GM23248 (cell line): ENCODE measurements at places on chromosomes 1 and 21.

DNA sequence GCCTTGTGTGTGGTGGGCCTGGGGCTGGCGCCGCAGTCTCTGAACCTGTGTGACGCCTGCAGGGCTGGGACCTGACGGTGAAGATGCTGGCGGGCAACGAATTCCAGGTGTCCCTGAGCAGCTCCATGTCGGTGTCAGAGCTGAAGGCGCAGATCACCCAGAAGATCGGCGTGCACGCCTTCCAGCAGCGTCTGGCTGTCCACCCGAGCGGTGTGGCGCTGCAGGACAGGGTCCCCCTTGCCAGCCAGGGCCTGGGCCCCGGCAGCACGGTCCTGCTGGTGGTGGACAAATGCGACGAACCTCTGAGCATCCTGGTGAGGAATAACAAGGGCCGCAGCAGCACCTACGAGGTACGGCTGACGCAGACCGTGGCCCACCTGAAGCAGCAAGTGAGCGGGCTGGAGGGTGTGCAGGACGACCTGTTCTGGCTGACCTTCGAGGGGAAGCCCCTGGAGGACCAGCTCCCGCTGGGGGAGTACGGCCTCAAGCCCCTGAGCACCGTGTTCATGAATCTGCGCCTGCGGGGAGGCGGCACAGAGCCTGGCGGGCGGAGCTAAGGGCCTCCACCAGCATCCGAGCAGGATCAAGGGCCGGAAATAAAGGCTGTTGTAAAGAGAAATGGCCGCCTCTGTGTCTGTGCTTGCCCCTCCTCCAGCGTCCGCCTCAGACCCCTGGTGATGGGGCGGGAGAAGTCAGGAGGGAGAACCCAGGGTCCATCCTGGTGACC is 788 bp downstream of the ISG15 start:
- DNase-seq, result peak; percentile 71

DNA sequence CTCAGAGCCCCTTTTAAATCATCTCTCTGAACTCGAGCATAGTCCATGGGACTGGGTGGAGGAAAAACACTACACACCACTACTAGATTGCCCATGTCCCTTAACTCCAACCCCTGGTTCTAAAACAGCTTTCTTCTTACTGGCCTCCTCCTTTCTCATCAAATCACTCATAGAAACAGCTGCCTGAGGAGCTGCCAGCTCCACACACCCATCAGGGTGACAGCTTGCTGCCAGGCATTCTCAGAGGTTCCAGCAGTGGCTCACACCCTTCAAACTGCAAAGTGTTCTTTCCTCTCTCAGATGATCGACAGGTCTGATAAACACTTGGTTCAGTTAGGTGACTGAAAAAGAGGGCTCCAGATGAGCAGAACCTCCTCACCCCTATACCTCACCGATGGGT is 543.0 kb upstream of the PLXNA2 start:
- DNase-seq, result no peak

GRCh38 chr1:81358151-81358550 is 442.6 kb upstream of the ADGRL2 start:
- DNase-seq, result no peak

- peak; percentile 69 for DNase-seq
These were observed 87.1 kb downstream of the ENAH start for GRCh38 chr1:225565847-225566246.

DNA sequence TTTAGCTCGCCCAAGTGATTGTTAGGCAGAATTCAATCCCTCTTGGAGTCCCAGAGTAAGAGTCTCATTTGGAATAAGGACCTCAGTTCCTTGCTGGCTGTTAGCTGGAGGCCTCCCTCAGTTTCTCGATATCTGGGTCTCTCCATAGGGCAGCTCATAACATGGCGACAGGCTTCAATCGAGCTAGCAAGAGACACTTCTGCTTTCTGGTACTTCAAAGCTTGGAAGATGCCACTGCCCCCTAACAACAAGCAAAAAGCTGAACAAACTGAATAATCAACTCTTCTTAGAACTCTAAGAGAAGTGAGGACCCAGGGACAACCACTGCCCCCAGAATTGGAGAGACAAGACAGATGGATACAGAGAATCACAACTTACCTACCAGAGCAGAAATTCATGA is 86.2 kb downstream of the TEX35 start:
- no peak for DNase-seq

- no peak for DNase-seq
These were observed 1168.6 kb downstream of the KCNT2 start for GRCh38 chr1:195439661-195440060.

DNA sequence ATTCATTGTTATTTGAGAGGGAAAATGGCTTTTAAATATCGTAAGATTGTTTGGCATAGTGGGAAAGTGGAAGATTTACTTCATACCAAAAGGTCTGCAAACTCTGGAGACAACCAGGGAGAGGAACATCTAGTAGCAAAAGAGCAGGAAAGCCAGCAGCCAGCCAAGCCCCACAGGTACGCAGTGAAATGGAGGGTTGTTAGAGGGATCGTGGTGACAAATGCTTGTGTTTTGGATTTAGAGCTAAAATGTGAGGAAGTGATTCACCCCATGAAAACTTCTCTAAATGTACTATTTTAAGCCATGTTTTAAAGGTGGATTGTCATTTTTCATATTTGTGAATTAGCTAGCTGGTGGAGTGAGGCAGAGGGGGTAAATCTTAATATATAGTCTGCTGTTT is 69.3 kb downstream of the RPS6KC1 start:
- peak; percentile 26 for DNase-seq

- peak; percentile 17 for DNase-seq
These were observed 170.2 kb downstream of the SYT2 start for GRCh38 chr1:202540014-202540413.

DNA sequence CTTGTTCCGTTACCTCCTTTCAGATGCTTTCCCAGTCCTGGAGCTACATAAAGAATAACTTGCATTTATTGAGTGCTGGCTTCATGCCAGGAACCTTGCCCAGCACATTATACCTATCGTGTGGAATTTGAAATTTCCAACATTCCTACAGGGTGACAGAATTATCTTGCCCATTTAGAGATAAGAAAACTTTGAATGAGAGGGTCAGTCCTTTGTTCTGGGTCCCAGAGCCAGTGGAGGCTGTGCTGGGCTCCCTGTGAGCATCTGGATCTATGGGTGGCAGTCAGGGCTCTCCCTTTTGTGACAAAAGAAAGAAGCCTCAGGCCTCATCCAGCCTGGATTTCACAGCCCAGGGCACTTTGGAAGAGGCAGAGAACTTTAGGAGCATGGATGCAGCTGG is 3.2 kb downstream of the GSTM4 start:
- DNase-seq, result no peak

DNA sequence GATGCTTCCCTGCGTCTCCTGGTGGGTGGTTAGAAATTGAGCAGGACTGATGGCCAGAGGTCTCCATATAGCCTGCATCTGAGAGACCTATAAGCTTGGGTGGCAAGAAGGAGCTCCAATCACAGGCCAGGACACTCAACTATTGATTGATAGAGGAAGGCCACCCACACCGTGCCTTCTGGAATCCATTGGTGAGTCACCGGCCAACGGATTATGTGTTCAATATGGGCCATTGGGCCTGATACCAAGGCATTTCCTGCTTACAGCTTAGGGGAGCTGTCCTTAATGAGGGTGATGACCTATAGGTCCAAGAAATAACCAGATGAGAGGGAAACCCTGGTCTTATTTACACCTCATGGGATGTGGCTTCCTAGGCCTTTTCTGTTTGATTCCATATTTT is 115.1 kb downstream of the PLPP3 start:
- no peak for DNase-seq

- DNase-seq, result peak; percentile 34
These were observed 7.3 kb upstream of the GIPC2 start for GRCh38 chr1:78038491-78038939.

DNA sequence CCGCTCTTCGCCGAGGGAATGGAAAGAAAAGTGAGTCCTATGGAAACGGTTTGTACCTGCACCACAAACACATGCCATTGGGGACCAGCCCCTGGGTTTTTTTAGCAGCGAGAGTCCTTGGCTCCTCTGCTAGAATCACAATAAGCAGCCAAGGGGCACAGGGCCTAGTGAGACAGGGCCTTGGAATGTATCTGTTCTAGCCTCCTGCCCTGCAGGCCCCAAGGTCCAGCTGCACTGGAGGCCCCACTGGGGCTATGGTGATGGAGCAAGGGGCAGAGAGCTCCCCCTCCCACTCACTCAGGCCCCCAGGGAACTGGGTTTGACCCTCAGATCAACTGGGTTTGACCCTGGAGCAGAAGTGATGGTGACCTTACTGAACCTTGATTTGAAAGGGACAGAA is 14.4 kb downstream of the SHISA4 start:
- DNase-seq, result peak; percentile 75

GRCh38 chr1:202498542-202498941 is 150.0 kb downstream of the PPP1R12B start:
- peak; percentile 3 for DNase-seq

DNA sequence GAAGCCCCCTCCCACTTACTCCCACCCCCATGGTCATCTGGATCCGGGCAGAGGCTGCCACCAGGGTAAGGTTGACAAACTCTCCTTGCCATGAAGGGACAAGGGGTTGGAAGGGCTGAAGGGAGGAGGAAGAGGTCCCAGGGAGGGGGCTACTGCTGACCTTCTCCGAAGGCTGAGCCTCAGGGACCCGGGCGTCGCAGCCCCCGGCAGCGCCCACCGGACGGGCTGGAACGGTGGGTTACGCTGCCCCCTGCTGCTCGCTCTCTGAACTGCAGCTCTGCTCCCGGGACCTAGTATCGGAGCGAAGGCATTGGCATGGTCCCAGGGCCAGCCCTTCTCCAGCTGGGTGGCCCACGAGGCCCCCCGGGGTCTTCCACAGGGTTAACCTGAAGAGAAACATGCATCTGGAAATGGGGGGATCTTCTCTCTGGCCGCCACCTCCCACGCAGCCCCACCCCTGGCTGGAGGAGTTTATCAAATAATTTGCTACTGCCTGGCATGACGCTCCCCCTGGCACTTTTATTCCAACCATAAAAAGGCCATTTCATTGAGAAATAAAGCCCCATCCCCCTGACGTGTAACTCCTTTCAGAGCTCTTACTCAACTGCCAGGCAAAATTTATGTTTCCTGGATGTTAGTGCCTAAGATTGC is 70.4 kb upstream of the TARDBP start:
- DNase-seq, result peak; percentile 60
